ENCODE measurements at places on chromosomes 5 and 9.

DNA sequence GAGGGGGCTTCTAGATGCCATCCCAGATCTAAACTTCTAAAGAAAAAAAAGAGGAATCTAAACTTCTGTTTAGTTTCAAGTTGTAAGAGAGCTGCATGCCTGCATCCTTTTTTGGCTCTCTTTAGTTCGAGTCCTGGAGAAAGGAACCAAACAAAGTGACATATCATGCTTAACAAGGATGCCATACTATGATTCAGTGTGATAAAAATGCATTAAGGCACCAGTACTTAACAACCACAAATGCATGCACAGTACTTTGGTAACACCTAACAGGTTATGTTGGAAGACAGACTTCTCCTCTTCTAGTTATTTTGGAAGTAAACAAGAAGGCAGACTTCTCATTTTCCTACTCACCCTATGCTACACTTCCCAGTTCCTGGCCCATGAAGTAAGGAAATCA is 27.3 kb downstream of the NME5 start:
- no peak for DNase-seq

- DNase-seq = no peak
Measured at GRCh38 chr5:136285096-136285855, 80.1 kb downstream of the TRPC7 start.

DNA sequence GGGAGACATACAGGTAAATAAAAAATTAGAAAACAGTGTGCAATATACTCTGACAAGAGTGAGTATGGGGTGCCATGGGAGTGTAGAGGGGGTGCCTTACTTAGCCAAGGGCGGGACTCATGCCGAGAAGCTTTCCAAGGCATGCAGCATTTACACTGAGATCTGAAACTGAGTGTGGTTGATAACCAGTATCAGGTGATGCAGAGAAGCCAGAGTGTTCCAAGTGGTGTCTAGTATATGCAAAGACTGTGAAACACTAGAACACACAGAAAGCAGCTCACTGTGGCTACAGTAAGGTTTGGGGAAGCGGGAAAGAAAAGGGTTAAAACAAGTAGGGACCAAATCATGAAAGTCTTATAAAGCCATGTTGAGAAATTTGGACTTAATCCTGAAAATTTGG is 30.5 kb upstream of the ERBIN start:
- no peak for DNase-seq

DNA sequence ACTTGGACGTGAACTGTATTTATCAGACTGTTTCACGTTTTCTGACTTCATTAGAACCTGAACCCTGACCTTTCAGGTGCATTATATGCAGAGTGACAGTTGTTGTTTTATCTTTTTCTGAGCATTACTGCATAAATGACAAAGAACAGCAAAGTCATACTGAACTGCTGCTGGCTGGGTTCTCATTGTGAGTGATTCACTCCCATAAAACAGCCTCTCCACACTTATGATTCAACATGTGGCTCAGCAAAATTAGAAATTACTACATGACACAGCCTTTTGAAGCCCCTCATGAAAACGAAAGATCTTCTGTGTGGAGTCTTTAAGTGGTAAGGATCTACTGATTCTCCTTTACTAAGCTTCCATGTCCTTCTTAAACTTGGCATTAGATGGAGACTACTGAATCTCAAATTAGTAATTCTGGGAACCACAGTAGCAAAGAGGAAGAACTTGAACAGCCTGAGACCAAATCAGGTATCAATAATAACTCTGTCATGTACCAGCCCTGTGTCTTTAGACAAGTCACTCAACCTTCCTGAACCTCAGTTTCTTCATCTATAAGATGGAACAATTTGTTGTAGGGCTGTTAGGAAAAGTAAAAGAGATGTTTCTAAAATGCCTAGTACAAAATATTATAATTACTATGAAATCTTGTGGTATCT is 172.3 kb upstream of the GNA14 start:
- DNase-seq = no peak

DNA sequence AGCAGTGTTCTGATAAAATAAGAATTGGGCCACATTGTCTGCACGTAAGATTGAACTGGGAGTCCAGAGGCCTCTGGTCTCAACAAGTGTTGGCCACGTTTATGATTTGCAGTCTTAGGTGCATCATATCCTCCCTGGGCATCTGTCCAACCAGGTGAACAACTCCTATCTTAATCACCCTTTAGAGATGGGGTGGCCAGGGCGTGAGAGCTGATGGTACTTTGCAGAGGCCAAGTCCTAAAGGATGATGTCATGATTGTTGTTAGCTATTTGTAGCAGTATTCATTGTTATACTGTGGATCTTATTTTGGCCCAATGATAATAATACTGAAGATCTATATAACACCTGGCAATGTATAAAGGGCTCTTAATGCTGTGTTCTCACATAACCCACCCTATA is 73.2 kb upstream of the RARS1 start:
- DNase-seq = no peak

GRCh38 chr9:75880618-75881017 is 9.9 kb upstream of the PCSK5 start:
- DNase-seq = no peak

DNA sequence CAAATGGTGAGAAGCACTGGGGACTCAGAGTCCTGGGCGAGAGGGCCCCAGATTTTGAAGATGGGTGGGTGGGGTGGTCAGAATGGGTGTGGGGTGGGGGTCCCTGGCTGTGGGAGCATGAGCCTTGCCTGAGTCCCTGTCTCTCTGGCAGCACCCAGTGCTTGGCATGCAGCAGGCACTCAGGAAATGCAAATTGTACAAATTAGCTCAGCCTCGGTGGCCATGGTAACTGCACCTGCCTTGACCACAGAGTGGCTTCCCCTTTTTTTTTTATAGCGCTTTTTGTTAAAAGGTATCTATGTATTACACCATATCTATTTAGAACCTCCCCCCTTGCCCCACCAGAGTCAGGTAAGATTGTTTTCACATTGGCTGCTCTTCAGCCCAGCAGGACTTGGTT is 19.2 kb upstream of the PITX1 start:
- no peak for DNase-seq

DNA sequence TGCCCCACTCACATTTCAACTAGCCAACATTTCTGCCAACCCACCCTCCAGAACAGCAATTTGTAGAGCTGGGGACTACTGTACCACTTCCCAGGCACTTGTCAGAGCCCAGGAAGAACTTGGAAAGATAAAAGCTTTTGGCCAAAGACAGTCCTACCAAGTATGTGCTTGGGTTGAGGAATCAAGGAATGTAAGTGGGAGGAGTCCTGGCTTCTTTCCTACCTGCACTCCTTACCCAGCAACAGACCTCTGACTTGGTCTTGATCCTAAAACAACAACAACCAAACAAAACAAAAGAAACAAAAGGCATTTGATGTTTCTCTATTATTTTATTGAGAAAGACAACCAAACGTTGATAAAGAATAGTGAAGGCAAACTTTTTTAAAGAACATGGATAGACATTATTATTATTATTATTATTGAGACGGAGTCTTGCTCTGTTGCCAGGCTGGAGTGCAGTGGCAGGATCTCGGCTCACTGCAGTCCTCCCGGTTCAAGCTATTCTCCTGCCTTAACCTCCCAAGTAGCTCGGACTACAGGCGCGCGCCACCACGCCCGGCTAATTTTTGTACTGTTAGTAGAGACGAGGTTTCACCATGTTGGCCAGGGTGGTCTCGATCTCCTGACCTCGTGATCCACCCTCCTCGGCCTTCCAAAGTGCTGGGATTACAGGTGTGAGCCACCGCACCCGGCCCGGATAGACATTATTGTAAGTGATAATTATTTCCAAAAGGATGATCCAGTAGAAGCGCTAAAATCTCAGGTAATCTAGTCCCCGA is 33.5 kb downstream of the ANXA2R start:
- DNase-seq = no peak

- DNase-seq = no peak
Measured at GRCh38 chr5:180121826-180122413, 50.4 kb upstream of the RNF130 start.

DNA sequence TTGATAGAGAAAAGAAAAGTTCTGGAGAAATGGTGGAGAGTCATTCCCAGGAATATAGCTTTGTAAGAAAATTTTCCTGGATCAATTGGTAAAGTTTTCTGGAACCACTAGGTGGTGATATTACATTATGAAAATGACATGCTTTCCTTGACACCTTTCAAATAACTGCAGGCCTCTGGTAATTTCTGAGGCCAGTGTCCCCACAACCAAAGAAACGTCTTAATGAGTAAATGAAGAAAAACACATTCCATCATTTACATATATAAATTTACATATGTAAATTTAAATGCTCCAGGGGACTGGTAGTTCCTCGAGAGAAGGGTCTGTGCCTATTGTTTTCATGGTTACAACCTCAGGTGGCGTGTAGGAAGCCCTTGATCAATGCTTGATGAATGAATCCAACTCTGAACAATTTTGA is 17.2 kb upstream of the RGS3 start:
- no peak for DNase-seq

- DNase-seq = no peak
Measured at GRCh38 chr5:155471027-155471426, 457.5 kb downstream of the KIF4B start.

GRCh38 chr5:35274839-35275509 is 44.7 kb upstream of the PRLR start:
- DNase-seq = no peak

DNA sequence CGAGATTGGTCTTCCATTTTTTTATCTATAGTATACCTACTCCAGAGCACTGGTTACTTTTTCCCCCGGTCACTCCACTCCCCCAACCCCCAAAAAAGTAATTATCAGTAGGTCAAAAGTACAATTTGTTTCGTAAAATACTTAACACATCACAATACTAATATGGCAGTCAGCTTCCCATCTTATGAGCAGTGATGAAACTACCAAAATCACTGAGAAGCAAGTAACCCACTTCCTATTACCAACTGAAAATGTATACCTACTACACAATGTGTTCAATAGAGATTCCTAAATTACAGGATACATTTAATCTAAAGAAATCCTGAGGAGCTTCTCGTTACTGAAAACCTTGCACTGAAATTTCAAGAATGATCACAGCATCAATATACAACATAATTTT is 1.9 kb downstream of the CERT1 start:
- DNase-seq = no peak

GRCh38 chr9:74663439-74663838 is 166.3 kb downstream of the RORB start:
- DNase-seq = no peak

DNA sequence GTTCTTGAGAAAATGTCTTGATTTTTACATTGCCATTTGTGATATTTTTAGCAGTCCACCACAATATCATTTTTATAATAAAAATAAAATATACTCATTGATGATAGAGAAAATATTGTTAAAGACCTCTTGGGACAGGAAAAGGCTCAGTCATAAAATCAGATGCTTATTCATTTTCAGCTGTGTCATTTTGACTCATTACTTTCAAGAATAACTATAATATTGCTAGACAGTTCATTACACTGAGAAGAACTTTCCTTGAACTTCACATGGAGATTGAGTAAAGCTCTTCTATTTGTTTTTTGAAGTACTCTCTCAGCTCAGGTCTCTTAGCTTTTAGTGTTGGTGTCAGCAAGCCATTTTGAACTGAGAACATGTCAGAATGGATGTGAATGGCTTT is 8.5 kb upstream of the MEIKIN start:
- no peak for DNase-seq

- DNase-seq = no peak
Measured at GRCh38 chr9:35488566-35489312, 1.2 kb upstream of the RUSC2 start.

DNA sequence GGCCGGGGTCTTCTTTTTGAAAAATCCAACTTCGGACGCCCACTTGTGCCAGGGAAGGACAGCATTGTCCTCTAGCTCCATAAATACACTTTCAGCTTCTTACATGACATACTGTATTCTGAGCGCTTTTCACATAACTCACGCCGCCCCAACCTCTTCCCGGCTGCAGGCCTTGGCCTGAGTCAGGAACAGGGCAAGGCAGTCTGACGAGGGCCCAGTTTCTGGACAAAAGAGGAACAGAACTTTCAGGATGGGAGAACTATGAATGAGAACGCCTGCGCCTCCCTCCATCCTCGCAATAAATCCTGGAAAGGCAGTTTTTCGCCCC is 650 bp downstream of the DCTN4 start:
- DNase-seq = no peak

DNA sequence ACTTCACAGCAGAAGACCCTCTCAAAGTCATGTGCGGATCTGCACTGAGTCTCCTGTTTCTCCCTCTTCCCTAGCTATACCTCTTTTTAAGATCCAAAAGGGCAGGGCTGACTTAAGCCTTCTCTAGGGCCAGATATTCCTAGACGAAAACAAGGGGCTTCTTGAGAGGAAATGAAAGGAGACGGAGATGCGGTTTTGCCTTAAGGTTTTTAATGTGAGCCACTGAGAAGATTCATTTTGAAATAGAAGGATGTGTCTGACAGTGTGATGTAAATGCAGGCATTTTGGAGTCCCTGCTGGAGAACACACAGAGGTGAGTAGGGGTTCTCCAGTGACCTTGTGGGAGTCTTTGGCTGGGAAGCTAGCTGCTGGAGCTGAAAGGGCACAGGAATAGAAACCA is 15.6 kb upstream of the IL12B start:
- no peak for DNase-seq

- no peak for DNase-seq
Measured at GRCh38 chr9:134975253-134975652, 57.5 kb upstream of the FCN1 start.

GRCh38 chr9:97703437-97704344 is 6.6 kb upstream of the XPA start:
- no peak for DNase-seq

DNA sequence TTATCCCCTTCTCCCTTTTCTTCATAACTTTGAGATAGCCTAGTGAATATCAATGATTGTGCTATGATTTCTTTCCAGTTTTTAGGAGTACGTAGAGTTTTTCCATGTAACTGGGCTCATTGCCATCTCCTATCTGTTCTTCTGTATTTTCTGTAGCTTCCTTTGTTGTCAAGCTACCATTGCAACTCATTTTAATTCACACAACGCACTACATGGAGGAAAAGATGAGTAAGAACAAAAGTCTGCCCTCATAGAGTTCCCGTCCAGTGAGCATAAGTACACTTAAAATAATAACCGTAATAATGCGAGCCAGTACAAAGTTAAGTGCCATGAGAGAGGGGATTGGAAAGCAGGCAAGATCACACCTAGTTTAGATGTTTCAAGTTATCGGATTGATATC is 177.7 kb downstream of the PAM start:
- DNase-seq = no peak

DNA sequence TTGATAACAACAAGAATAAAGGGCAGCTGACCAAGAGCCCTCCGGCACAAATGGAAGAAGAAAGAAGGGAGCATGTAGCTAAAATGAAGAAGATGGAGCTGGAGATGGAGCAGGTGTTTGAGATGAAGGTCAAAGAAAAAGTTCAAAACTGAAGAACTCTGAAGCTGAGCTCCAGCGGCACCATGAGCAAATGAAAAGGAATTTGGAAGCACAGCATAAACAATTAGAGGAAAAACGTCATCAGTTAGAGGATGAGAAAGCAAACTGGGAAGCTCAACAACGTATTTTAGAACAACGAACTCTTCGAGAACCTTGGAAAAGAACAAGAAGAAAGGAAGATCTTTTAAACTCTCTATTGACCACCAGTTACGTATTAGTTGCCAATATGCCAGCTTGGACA is 100.9 kb downstream of the GABBR2 start:
- no peak for DNase-seq

- no peak for DNase-seq
Measured at GRCh38 chr5:36276864-36277263, 24.8 kb downstream of the RANBP3L start.

- DNase-seq = no peak
Measured at GRCh38 chr5:123814801-123815470, 303.0 kb downstream of the CSNK1G3 start.

- no peak for DNase-seq
Measured at GRCh38 chr5:37966291-37966690, 126.5 kb upstream of the GDNF start.

GRCh38 chr5:65172486-65173129 is 309.1 kb downstream of the ADAMTS6 start:
- peak; percentile 66 for DNase-seq
